ENCODE measurements at places on chromosomes 11 and 22.

GRCh38 chr11:95140397-95141033 lies 50.9 kb downstream of the ENDOD1 start:
- no peak for DNase-seq

DNA sequence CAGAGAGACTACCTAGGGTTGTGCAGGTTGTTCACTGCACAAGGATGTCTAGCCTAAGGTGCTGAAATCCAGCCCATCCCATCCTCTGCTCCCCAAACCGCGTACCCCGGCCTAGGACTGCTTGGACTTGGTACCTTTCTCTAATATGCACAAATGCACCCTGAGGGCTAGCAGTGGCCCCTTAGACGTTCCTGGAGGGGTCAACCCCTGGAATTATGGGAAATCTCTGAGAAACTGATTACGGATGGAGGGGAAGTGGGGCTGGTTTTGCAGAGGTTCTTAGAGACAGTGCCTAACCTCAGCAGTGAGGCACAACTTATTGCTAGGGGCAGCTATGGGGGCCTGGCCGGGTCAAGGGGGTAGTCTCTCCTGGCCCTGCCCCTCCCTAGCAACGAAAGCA lies 2.5 kb downstream of the C11orf68 start:
- no peak for DNase-seq

GRCh38 chr11:59671471-59671870 lies 2.6 kb upstream of the PATL1 start:
- no peak for DNase-seq

GRCh38 chr11:1573903-1574237 lies 1.8 kb upstream of the DUSP8 start:
- no peak for DNase-seq

GRCh38 chr11:102155676-102156075 lies 45.4 kb downstream of the YAP1 start:
- DNase-seq, result no peak

DNA sequence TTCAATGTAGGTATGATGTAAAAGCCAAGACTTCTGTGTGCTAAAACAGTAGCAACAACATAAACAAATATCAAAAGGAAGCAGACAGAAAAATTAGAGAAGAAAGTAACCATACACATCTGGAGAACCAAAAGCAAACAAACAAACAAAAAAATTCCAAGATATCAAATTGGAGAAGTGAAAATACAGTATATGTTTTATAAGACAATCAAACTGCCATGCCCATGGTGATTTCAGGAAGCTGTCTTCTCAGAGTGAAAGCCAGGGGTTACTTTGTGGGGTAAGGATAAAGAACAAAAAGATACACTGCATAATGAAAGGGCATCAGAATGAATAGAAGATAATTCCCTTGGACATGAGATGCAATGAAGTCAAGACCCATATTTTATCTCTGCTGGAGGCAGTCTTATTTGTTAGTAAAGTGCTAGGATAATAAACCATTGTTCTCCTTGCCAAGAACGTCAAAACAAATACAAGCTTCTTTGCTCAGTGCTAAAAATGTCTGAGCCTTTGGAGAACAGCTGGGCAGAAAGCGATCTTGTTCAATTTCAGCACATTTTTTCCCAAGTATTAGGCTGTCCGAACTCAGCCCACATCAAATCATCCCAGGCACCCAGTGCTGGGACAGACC lies 38.1 kb upstream of the LDLRAD3 start:
- DNase-seq, result no peak

DNA sequence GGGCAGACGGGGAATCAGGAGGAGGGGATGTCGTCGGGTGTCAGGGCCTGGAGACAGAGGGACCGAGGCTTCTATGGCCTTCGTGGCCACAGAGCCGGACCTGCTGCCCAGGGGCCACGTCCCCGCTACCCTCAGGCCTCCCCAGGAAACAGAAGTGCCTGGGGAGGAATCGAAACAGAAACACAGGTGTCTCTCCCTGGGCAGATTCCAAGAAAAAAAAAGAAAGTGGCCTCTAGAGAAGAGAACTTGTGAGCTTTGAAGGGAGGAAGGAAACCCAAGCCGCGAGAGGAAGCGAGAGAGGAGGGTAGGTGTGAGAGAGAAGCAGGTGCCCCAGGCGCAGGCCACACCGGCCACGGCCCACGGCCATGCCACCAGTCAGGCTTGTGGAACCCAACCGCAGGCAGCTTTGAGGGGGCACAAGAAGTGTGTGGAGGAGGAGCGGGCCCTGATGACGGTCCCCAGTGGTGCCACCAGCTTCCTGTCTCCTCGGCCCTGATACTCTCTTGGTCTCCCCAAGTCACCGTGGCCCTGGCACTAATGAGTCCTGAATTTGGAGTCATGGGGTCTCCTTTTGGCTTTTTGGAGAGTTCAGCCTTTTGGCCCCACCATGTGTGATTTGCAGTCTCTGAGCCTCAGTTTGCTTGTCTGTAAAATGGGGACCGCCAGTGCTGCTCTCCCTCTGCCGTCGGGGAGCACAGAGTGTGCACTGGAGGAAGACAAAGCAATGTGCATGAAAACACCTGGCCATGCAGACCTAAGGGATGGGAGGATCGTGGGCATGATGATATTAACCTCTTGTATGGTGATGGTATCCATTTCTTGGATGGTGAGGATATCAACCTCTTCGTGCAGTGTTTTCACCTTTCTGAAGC lies 25.2 kb downstream of the LIF start:
- DNase-seq, result peak; percentile 47

DNA sequence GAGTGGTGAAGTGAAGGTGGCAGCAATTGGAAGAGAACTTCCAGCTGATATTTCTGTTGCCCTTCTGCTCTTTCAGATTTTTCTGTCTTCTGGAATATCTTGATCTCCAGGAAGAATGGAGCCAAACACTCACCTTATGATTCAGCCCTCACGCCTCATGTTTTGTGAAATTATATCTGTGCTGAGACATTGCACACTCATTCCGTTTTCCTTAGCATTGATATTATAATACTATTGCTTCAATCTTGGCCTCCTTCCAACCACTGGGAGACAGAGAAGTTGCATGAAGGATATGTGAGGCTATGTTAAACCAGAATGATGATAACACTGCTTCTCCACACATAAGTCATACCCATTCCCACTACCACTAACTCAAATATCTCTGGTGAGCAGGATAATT lies 177.9 kb downstream of the ETS1 start:
- no peak for DNase-seq

DNA sequence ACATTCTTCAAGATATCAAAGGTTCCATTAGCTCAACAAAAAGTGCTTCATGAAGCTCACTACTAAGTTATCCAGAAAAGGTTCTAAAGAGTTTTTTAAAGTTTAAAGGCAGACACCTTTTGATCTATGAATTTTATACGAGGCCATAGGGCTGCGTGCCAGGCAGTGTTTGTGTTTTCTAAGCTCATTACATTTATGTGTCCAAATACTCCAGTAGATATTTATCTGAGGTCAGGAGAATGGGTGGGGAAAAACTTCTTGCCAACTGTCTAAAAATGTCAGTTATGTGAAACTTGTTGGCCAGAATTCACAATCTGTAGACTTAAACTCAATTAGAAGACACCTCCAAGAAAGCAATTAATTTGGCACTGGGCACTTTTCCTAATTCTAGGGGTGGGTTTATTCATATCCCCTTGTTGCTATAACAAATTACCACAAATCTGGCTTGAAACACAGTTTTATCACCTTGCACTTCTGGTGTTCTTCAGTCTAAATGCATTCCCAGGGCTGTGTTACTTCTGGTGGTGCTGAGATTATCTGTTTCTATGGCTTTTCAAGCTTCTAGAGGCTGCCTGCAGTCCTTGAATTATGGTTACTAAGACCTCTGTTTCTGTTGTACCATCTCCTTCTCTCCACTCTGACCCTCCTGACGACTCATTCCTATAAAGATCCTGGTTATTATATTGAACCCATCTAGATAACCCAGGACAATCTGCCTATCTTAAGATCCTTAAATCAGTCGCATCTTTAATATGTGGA lies 1030.4 kb upstream of the CNTN5 start:
- DNase-seq, result no peak

GRCh38 chr11:33690290-33691065 lies 10.1 kb downstream of the C11orf91 start:
- DNase-seq, result no peak

DNA sequence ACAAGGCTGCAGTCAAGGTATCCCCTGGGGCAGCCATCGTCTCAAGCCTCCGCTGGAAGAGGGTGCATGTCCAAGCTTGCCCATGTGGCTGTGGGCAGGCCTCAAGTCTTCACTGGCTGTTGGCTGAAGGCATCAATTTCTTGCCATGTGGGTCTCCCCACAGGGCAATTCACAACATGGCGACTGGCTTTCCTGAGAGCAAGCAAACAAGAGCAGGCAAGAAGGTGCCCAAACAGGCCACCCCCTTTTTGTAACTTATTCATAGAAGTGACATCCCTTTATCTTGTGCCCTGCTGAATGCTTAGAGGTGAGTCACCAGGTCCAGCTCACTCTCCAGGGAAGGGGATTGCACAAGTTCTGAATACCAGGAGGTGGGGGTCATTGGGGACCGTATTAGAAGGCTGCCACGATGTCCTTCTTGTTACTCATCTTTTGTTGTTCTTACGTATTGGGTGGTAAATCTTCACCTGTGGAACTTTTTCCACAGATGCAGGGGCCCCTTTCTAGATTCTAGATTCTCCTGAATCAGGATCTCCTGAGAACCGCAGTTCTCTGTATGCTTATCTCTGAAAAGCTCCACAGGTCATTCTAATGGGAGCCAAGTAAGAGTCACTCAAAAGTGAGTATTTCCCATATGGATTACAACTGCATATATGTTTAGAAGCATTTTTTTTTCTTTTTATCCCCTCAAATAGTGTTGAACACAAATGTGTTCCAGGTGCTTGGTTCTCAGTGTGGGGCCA lies 44.2 kb upstream of the MICAL2 start:
- DNase-seq, result no peak

DNA sequence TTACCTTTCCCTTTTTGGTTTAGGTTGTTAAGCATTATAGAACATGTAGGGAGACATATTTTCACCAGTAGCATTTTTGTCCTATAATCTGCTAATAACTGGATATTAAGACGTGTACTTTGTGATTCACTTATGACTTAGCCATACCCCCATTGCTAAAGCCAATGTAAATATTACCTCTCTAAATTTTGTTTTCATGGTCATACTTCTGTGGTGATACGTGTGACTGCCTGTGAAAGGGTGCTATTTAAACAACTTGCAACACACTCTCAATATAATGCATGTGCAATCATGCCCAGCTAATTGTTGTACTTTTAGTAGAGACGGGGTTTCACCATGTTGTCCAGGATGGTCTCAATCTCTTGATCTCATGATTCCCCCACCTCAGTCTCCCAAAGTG lies 36.2 kb upstream of the PAK1 start:
- no peak for DNase-seq

GRCh38 chr11:2325719-2326118 lies 23.9 kb downstream of the TSPAN32 start:
- DNase-seq, result no peak

- DNase-seq, result no peak
Observed at GRCh38 chr11:62770778-62771143, 435 bp upstream of the TAF6L start.

- DNase-seq, result no peak
Observed at GRCh38 chr11:46247659-46248058, 29.8 kb upstream of the CREB3L1 start.
